ENCODE measurements at places on chromosomes 4 and X.

DNA sequence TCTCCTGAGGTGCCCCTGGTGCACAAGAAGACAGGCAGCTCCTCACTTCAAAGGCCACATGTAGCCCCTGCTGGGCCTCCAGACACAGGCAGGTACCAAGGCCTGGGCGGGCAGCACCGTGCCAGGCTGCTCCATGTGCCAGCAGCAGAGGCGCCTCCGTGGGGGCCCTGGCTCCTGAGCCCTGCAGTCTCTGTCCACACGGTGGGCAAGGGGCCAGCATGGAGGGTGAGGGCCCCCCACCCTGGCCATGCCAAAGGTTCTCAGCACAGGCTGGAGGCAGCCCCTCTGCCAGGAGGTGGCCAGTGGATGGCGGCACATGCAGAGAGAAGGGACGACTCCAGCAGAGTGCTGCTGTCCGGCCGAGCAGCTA lies 72.6 kb downstream of the FAM53A start:
- DNase-seq, result no peak

GRCh38 chrX:1418901-1419544 lies 27.1 kb upstream of the SLC25A6 start:
- no peak for DNase-seq

GRCh38 chrX:13535376-13536165 lies 33.8 kb upstream of the EGFL6 start:
- DNase-seq, result no peak

DNA sequence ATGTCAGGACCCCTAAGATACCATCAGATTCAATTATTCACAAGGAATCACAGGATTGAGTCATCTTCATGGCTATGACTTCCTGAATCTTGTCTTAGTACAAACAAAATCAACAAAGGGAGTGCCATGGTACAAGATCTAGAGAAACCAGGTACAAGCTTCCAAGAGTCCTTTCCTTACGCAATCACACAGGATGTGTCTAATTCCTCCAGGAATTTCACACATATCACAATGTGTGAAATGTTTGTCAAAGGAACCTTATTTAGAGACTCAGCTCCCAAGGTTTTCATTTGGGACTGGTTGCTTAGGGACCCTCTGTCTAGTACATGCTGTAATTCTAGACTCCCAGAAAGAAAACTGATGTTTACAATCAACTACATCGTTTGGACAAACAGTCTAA lies 83.0 kb downstream of the MAB21L2 start:
- no peak for DNase-seq

GRCh38 chr4:2222838-2223237 lies 19.1 kb downstream of the HAUS3 start:
- DNase-seq, result no peak

DNA sequence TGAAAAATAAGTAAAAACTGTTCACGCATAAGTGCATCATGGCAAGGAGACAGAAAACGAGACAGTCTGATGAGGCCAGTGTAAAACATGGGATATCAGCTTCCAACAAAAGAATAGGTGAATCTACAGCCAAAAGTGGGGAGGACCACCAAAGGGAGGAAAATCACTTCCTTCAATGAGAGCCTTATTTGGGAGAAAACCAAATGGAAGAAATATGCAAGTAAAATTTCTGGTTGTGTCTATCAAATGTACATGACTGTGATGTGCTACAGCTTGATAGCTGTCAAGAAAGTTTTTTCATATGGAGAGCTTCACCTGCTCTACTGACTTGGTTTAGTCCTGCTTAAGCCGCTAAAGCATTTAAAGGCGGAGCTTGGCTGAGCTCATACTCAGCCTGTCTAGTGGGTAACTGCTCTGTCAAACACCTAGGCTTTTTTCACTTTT lies 66.2 kb downstream of the MAGEA1 start:
- no peak for DNase-seq

DNA sequence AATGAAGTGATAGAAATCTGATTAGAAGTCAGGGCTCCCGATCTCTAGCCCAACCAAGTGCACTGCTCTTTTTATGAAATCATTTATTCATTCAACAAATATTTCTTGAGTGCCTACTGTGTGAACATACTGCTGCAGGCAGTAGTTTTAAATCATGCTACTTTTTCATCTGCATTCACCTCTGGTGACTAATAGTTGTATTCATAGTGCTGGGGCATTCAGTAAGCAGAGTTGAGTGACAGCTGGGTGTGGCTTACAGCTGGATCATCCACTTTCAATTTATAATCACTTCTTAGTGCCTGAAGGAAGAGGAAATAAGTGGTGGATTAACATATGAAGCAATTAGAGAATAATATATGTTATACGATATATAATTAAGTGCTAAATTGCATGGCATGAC lies 94.1 kb upstream of the HPRT1 start:
- no peak for DNase-seq

GRCh38 chr4:140866492-140867005 lies 110.4 kb upstream of the TBC1D9 start:
- no peak for DNase-seq

DNA sequence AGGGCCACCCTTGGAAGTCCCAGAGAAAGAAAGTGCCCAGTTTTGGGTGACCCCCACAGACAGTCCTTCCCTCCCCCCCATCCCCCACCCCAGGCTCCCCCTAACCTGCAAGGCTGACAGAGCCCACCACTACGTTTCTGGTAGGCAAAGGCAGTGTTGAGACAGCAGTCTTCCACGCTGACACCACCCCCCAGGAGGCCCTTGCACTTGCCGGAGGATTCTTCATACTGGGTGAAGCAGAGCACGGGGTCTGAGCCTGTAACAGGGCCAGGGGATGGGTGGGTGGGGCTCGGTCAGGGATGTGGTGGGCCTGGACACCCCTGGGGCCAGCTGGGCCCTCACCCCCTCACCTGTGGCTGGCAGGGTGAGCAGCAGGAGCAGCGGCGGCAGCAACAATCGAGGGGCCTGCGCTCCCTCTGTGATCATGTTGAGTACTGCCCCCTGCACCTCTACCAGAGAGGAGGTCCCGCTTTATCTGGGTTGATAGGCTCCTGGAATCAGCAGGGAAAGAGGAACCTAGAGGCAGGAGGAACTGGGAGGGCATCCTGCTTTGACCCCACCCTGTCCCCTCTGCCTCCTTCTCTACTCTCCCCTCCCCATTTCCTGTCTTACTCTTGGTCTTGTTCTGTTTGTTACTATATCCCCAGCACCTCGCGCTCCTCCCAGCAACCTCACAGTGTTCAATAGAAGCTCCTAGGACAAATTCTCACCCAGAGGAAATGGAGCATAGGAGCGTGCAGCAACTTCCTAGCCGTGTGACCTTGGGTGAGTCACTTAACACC lies at the start of gene CFP:
CFP (minus strand) TSS at position 512 of the 782 bp plus-strand sequence; CDS start at position 426, 86 bp downstream.
- no peak for DNase-seq

- no peak for DNase-seq
Measured at GRCh38 chrX:148192547-148192946, 211.4 kb downstream of the FMR1NB start.

- DNase-seq, result no peak
Measured at GRCh38 chr4:84403656-84404055, 95.4 kb downstream of the NKX6-1 start.

GRCh38 chr4:185903205-185903604 lies 91.2 kb upstream of the SORBS2 start:
- DNase-seq, result no peak

- no peak for DNase-seq
Measured at GRCh38 chr4:141501395-141501794, 135.0 kb upstream of the IL15 start.

GRCh38 chr4:20259707-20260106 lies 8.0 kb downstream of the SLIT2 start:
- no peak for DNase-seq

- DNase-seq, result peak; percentile 64
Measured at GRCh38 chrX:12978205-12979025, 3.5 kb downstream of the TMSB4X start.

GRCh38 chr4:156583265-156583664 lies 388.3 kb downstream of the PDGFC start:
- no peak for DNase-seq

DNA sequence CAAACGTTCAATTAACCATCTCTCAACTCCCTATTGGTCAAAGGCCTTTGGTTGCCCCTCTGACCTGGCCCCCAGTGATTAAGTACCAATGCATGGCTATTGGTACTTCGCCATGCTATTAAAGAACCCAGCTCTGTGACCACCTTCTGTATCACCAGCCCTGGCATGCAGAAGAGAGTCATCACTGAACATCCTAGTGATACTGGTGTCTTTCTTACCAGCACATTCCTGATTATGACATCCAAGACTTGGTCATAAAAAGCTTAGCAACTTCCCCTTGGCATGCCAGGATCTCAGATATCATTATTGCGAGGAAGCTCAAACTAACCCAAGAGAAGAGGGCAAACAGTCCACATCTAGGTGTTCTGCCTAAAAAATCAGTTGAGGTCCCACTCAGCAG lies 122.3 kb upstream of the OTUD4 start:
- DNase-seq, result no peak

GRCh38 chr4:15164571-15164970 lies 162.3 kb downstream of the CPEB2 start:
- no peak for DNase-seq

DNA sequence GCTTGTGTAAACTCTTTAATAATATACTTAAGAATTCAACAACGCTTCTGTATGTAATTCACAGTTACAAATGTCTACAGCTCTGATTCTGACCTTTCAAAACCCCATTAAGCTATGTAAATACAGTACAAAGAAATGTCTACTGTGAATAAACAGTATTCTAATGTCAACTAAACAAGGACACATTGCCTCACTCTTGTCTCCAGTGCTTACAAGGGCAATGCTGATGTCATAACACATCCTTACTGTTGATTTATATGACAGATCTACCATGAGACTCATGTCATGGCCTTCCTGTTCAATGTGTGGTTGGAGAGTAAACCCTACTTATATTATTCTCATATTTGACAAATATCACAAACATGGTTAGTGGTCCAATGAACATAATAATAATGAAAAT lies 256.1 kb upstream of the ADGRL3 start:
- no peak for DNase-seq

DNA sequence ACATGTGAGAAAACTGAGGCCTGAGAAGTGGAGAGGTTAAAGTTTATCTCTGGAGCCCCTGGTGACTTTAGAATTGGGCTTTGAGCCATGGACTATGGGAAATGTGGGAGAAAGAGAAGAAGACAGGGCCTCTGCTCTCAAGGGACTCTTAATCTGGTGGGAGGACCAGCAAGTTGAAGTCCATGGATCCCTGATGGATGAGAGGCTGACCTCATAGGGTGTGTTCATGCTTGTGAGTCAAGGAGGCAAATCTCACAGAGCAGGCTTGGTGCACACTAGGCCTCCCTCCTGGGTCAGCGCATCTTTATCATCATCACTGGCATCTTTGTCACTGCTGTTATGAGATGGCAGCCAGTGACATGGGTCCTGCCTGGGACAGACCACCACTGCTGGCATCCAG lies 211.9 kb downstream of the AFAP1 start:
- DNase-seq, result no peak

DNA sequence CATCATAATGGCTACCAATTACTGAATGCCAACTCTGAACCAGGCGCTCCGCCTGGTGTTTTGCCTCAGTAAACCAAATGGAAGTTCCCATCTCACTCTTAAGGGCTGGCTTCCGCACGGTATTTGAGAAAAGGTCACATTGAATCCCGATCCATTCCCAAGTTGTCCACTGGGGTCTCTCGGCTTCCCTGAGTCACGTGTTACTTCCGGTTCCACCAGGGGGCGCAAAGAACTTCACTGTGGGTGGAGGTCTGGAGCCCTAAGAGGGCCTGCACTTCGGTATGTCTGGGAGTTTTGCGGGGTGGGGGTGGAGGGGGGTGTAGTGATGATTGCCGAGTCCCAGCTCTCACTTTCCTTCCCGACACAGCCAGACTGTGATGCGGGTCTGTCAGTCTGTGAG lies 13.4 kb upstream of the NHS start:
- no peak for DNase-seq

DNA sequence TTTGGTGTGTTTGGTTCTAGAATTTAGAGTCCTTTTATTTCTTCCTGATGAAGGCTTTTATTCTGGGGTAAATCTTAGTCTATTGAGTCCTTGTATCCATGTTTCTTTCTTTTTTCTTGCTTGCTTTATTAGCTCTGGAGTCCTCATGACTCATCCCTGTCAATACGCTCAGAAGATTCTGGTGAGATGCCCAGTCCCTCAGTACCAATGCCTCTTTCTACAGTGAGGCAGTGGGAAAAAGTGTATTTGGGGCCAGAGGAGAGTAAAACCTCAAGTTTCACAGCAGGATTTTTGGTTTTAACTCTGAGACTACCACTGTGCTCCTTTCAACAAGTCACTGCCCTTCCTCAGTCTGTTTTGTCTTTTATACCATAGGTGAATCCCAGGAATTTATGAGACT lies 368.0 kb downstream of the GBA3 start:
- DNase-seq, result no peak

DNA sequence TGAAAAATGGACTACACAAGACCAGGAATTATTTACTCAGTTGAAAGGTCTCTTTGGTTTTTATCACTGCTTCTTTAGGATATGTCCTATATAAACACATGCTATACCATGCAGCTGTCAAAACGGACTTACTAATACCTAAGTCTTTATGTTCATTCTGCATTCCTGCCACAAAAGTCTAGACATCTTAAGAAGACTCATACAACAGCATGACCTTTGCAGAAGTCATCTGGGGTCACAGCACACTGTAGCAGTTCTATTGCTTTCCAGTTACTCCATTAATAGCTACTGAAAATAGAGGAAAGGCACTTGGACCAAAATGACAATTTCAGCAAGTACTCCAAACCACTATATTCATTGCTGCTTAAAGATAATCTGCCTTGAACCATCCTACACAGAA lies 53.2 kb downstream of the DDX60 start:
- no peak for DNase-seq

DNA sequence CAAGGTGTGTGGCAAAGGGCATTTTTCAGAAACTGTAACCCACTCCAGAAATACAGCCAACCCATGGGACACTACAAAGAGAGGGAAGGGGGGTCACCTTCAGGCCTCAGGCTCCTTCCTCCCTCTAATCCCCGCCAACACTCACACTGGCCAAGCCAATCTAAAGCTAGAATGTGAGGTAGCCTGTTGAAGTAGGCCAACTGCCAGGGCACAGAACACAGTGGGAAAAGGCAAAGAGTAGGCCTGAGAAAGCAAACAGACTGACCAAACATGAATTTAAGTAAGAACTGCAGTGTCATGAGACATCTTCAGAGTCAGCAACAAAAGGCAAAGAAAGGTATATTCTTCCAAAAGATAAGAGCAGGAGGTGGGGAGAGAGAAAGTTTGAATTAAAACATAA lies 289.0 kb downstream of the HNRNPD start:
- no peak for DNase-seq

GRCh38 chr4:147769386-147769785 lies 37.5 kb downstream of the ARHGAP10 start:
- DNase-seq, result no peak

DNA sequence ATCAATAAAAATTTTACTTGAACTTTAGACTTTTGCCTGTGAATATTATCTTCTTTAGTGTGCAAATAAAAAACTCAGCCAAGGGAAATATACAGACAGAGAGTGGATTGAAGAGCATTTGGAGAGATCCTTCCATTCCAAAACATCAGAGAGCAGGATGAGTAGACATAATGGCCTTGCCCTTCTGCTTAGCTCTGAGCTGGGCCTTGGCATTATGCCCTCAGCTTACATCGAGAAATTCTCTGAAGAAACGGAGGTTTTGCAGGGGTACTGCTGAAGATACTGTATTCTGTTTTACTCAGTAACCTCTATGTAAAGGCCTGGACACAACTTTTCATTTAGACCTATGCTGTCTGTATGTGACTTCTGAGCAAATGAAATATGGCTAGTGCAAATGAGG lies 317.4 kb downstream of the STIM2 start:
- no peak for DNase-seq

Measured in activated T-helper 1 cell treated with Interleukin-2 at 50 U/mL for 16 hours (primary cell).